SJCRH30 (cell line): ENCODE measurements at places on chromosomes 7 and 10.
A peak's percentile ranks its signal among the peaks of the same experiment; 100 is the strongest.

GRCh38 chr10:84355106-84355505 lies 26.7 kb downstream of the CCSER2 start:
- H3K4me1 ChIP-seq, result no peaks in the 10 kb centered on the region
- H3K4me3 ChIP-seq, result no peak overlapping the region
- DNase-seq, result no peak
- H3K36me3 ChIP-seq, result no peaks in the 10 kb centered on the region
- H3K27ac ChIP-seq, result no peak overlapping the region

DNA sequence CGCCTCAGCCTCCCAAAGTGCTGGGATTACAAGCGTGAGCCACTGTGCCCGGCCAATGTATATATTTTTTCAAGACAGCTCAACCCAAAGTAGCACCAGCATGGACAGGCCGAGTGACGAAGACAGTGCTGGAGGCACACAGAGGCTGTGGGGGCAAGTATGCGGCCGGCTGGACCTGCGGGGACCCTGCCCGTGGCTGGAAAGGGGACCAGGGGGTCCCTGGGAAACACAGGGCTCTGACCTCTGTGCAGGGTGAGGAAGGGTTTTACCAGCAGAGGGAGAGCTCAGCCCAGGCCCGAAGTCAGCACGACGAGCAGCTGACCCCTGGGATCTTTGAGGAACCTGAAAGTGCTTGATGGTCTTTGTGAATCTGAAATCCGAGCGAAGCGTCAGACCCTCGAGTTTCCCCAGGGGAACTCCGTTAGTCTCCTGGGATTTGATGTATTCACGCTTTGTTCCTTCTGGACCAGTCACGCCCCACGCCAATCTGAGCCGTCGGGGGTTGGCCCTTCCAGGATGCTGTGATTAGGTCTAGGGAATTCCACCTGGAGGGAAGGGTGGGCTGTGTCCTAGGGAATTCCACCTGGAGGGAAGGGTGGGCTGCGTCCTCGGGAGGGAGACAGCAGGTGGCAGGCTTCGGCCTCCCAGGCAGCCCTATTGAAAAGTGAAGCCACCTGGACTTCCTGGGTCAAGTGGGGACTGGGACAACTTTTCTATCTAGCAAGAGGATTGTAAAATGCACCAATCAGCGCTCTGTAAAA lies 10.9 kb upstream of the ZFAND2A start:
- no peaks in the 10 kb centered on the region for H3K27me3 ChIP-seq
- no peaks in the 10 kb centered on the region for H3K4me1 ChIP-seq
- H3K4me3 ChIP-seq, result no peak overlapping the region
- no peak overlapping the region for H3K27ac ChIP-seq

DNA sequence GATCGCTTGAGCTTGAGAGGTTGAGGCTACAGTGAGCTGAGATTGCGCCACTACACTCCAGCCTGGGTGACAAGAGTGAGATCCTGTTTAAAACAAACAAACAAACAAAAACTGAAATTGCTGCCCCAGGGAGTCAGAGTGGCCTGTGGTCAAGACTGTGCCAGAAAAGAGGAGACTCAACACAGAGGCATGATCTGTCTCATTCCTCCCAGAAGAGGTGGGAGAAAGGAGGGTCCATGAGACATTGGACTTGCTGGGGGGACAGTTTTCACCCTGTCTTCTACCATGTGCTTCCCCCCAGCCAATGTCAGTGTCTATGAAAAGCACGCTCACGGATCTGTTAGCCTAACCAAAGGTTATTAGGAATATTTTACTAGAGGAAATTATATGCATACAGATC lies 3.2 kb downstream of the ZNF853 start:
- H3K36me3 ChIP-seq, result peaks cover 3% of the 10 kb centered on the region; the same call in 1 of the 2 replicates
- H3K4me1 ChIP-seq, result peaks cover 4% of the 10 kb centered on the region; the same call in 1 of the 2 replicates

- no peaks in the 10 kb centered on the region for H3K27me3 ChIP-seq
- peak overlapping the region; percentile 93 for H3K27ac ChIP-seq
- no peak for DNase-seq
- no peaks in the 10 kb centered on the region for H3K36me3 ChIP-seq
- no peak overlapping the region for H3K4me3 ChIP-seq
Observed at GRCh38 chr10:130023454-130024230, 59.6 kb upstream of the EBF3 start.

DNA sequence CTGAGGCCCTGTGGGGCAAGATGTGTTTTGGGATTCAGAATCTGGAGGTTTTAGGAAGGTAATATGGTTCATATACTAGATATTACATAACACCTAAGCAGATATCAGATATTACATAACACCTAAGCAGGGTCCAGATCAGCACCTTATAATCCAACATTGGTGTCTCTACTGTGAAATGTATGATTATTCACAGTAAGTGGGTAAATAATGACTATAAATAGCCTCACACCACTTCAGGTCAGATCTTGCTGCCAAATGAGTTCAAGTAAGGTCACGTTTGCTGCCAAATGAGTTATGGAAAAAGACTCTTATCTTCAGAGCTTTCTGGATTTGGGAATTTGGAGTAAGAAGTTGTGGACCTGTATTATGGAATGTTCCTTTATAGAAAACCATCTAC lies 14.6 kb downstream of the ADRB1 start:
- H3K4me3 ChIP-seq, result no peak overlapping the region
- H3K27me3 ChIP-seq, result no peaks in the 10 kb centered on the region
- H3K4me1 ChIP-seq, result no peaks in the 10 kb centered on the region
- no peak for DNase-seq

- peak overlapping the region; percentile 79 for H3K27ac ChIP-seq
- no peaks in the 10 kb centered on the region for H3K27me3 ChIP-seq
- peaks cover 32% of the 10 kb centered on the region for H3K4me1 ChIP-seq
- peak; percentile 40 for DNase-seq
- H3K4me3 ChIP-seq, result peak overlapping the region; percentile 13; the same call in 1 of the 2 replicates
Observed at GRCh38 chr7:12030116-12030515, 181.0 kb upstream of the TMEM106B start.

DNA sequence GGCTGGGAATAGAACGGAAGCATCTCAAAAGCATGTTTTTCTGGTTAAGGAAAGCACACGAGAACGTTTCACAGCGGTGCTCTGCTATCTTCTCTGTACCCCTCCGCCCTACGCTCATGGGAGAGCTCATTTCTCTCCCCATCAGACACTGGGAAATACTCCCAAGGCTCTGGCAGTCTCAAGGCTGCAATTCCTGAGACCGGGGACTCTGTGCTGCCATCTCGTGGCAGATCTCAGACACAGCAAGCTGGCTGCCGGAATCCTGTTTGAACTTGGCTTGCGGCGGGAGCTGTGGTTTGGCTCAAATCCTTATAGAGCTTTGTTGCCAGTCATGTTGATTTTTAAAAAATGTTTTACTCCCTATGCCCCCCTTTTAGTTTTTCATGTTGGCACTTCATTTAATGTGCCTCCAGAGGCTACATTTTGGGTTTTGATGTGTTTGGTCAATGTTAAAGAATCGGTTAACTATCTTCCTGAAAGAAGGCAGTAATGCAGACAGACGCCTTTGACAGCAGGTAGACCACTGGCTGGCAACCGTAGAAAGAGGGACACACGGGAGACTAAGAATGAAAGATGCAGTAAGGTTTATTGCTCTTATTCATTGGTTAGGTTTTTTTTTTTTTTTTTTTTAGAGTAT lies 27.6 kb downstream of the BMPER start:
- peak overlapping the region; percentile 30 for H3K4me3 ChIP-seq
- no peaks in the 10 kb centered on the region for H3K36me3 ChIP-seq
- H3K27ac ChIP-seq, result no peak overlapping the region
- no peaks in the 10 kb centered on the region for H3K27me3 ChIP-seq

- H3K36me3 ChIP-seq, result no peaks in the 10 kb centered on the region
- H3K4me3 ChIP-seq, result peak overlapping the region; percentile 45
- peak overlapping the region; percentile 88 for H3K27ac ChIP-seq
- peak; percentile 70 for DNase-seq
Observed at GRCh38 chr7:11552676-11553296, 279.2 kb downstream of the THSD7A start.

DNA sequence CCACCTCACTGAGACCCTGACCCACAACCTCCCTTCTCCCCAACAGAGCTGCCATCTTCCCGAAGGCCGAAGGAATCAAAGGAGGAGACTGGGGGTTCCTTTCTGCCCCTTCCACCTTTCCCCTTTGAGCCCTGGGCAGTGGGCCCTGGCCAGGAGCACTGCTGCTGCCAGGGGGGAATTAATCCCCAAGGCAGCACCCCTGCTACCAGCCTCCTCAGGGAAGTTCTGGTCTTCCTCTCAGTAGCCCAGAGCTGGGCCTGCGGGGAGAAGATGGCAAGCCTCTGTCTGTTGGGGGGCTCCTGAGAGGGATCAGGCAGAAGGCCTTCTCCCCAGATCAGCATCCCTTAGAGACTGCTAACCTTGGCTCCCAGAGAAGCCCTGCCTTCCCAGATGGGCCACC lies 25.5 kb downstream of the DPCD start:
- H3K27me3 ChIP-seq, result no peaks in the 10 kb centered on the region
- DNase-seq, result no peak
- peaks cover 8% of the 10 kb centered on the region for H3K4me1 ChIP-seq
- H3K36me3 ChIP-seq, result peaks cover 4% of the 10 kb centered on the region
- no peak overlapping the region for H3K4me3 ChIP-seq
- no peak overlapping the region for H3K27ac ChIP-seq

- H3K4me1 ChIP-seq, result peaks cover 45% of the 10 kb centered on the region
- no peaks in the 10 kb centered on the region for H3K36me3 ChIP-seq
- H3K27me3 ChIP-seq, result no peaks in the 10 kb centered on the region
- peak; percentile 88 for DNase-seq
- H3K4me3 ChIP-seq, result peak overlapping the region; percentile 45
- peak overlapping the region; percentile 56 for H3K27ac ChIP-seq
Observed at GRCh38 chr10:101709359-101710058, 14.5 kb upstream of the FBXW4 start.

GRCh38 chr10:97196223-97197029 lies 10.7 kb upstream of the SLIT1 start:
- H3K4me1 ChIP-seq, result no peaks in the 10 kb centered on the region
- DNase-seq, result peak; percentile 47

DNA sequence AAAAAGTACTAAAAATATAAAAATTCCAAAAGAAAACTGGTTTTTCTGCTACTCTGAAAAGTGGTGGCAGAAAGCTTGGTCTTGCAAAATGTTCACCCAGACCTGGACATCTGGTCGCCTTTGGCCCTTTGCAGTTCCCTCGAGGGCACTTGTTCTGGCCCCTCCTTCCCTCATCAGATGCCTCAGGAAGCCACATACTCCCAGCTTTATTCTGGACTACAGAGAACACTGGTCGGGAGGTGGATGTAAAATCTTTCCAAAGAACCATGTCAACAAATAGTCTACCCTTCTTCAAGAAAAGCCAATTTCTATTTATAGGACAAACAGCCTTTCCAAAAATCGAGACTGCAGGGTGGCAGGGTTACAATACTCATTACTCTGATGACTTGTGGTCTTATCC lies 726.1 kb downstream of the TNS3 start:
- no peak overlapping the region for H3K4me3 ChIP-seq
- H3K4me1 ChIP-seq, result peaks cover 11% of the 10 kb centered on the region
- H3K36me3 ChIP-seq, result no peaks in the 10 kb centered on the region
- H3K27me3 ChIP-seq, result no peaks in the 10 kb centered on the region

- H3K4me3 ChIP-seq, result no peak overlapping the region
- no peak for DNase-seq
- no peaks in the 10 kb centered on the region for H3K4me1 ChIP-seq
- H3K27ac ChIP-seq, result no peak overlapping the region
- no peaks in the 10 kb centered on the region for H3K27me3 ChIP-seq
Observed at GRCh38 chr10:8158193-8159071, 103.9 kb downstream of the GATA3 start.

DNA sequence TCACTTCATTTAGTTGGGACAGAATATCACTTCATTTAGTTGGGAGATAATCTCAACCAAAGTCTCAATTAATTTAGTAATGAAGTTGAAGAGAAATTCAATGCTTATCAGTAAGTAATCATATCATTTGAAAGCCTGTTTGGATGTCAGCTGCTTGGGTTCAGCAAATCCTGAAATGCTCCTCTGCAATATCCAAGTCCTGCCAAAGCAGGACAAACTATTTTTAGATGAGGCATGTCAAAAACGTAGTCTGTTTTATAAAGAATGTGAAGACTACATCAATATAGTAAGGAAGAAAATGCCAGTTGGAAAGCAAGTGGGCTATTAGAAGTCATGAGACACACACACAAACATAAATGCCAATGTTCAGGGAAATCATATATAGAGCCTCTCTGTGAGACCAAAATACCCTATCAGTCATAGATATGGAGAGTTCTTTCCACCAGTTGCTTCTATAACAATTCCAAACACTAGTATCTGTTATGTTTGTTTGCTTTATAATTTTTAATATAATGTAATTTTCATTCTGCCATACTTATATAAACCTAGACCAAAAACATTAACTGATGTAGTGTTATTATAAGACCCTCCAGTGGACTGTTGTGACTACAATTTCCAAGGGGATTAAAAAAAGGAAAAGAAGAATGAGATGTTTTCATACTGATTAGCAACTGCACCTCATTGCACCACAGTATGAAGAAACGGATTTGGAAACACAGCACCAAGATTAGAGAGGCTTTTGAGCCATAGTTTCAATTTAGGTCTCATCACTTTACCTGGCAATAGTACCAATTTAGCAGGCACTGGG lies 160.7 kb downstream of the LRRTM3 start:
- no peak overlapping the region for H3K4me3 ChIP-seq
- no peak overlapping the region for H3K27ac ChIP-seq
- DNase-seq, result peak; percentile 13
- H3K27me3 ChIP-seq, result no peaks in the 10 kb centered on the region
- no peaks in the 10 kb centered on the region for H3K36me3 ChIP-seq
- no peaks in the 10 kb centered on the region for H3K4me1 ChIP-seq

- no peak overlapping the region for H3K4me3 ChIP-seq
- no peak overlapping the region for H3K27ac ChIP-seq
- H3K36me3 ChIP-seq, result no peaks in the 10 kb centered on the region
- DNase-seq, result no peak
- H3K4me1 ChIP-seq, result no peaks in the 10 kb centered on the region
- H3K27me3 ChIP-seq, result no peaks in the 10 kb centered on the region
Observed at GRCh38 chr10:86391986-86392722, 25.6 kb upstream of the GRID1 start.

DNA sequence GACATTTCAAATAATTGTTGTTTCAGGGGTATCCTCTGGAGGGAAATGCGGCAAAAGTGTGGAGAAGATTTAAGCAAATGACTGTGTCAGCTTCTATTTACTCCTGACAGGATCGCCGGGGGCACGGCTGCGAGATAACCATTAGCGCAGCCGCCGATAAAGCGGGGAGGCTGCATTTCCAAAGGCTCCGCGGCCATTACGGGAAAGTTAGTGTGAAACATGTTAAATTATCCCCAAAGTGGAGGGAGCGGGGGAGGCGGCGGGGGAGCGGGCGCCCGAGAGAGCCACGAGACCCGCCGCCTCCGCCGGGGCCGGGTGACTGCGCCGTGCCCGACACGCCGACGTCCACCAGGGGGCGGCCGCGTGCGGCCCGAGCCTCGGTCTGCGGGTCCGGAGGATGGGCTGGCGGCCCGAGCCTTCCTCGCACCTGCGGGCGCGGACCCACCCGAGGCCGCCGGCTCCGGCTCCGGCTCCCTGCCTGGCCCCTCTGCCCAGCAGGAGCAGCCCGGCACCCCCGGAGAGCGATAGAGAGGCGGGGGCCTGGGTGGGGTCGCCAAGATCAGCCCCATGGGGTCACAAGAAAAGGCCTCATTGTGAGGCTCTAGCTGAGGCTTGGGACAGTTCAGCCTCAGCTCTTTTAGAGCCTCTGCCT lies 74.4 kb upstream of the PAX2 start:
- DNase-seq, result no peak
- H3K4me1 ChIP-seq, result no peaks in the 10 kb centered on the region
- H3K4me3 ChIP-seq, result no peak overlapping the region
- peaks cover 16% of the 10 kb centered on the region for H3K27me3 ChIP-seq
